Activated CD8-positive, alpha-beta T cell treated with anti-CD3 and anti-CD28 coated beads, Interleukin-2, amount 10 ng/mL, durations not matched to agents 7 days and 5 days (primary cell): ENCODE measurements at places on chromosomes 12 and 14.

DNA sequence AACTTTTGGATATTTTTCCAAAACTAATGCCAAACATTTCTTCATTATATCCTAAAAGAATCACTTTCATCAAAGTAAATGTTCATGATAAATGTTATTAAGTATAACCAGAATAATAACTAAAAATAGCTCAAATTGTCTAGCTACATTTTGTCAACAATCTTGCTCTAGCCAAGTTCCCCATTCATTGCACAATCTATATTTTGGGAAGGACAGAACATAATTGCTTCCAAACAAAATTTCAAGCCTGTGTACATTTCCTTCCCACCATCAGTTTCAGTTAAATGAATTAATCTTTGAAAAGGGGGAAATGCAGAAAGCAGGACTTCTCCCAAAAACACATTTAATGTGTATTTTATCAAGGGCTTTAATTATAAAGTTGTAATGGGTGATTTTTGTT, 98.0 kb upstream of the PLEKHG7 start:
- no peak overlapping the region for H3K4me3 ChIP-seq
- H3K36me3 ChIP-seq = peaks cover 13% of the 10 kb centered on the region
- DNase-seq = no peak
- H3K27me3 ChIP-seq = no peaks in the 10 kb centered on the region

DNA sequence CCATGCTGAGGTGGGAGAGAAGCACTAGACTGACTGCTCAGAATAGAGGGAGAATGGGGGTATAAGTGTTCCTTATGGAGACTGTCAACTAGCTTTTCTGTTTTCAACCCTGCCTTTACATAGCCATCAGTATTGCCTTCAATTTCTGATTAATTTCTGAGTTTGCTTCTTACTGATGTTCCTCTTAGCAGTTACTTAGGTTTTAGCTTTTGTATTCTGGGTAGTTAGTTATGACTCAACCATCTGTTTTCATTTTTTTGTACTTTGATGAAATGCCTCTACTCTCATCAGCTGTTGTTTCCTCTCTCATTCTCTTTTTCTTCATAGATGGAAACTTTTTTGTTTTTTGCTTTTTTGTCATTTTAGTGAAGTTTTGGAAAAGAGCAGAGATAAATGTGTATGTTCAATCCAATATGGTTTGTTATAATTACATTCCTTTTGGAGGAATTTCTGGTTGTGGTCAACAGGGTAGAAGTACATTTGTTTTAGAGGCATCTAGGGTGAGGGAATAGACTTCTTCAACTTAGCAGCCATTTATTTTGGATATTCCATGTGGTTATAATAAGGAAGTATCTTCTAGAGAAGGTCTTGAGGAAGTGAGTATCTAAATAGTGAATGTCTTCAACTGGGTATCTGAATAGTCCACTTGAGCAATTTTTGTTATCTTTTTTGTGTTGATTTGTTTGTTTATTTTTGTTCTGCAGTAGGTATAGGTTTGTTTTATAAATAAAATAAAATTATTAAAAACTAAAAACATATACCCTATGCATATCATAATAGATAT, 29.6 kb downstream of the PMCH start:
- H3K27me3 ChIP-seq = no peaks in the 10 kb centered on the region
- H3K4me3 ChIP-seq = no peak overlapping the region
- no peaks in the 10 kb centered on the region for H3K4me1 ChIP-seq
- peaks cover 28% of the 10 kb centered on the region for H3K36me3 ChIP-seq

DNA sequence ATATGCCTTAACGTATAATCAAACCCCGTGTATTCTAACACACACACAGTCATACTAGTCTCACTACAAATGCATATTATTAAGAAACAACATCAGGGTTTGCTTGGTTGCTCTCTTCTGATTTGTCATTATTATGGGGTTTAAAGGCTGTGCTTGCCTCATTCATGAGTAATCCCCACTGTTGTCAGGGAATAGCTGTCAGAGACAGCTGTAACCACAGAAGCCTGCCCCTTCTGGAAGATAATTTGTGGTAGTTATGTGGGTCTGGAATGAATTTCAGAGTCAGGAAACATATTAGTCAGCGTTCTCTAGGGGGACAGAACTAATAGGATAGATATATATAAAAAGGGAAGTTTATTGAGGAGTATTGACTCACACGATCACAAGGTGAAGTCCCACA, 456.9 kb upstream of the TMEM132C start:
- no peak overlapping the region for H3K27ac ChIP-seq
- no peaks in the 10 kb centered on the region for H3K36me3 ChIP-seq
- H3K27me3 ChIP-seq = no peaks in the 10 kb centered on the region
- no peak overlapping the region for H3K4me3 ChIP-seq
- no peak for DNase-seq

- no peaks in the 10 kb centered on the region for H3K4me1 ChIP-seq
- H3K36me3 ChIP-seq = peaks cover 18% of the 10 kb centered on the region
- H3K27ac ChIP-seq = no peak overlapping the region
- no peak for DNase-seq
- H3K27me3 ChIP-seq = no peaks in the 10 kb centered on the region
These were observed 56.2 kb upstream of the CORO1C start for GRCh38 chr12:108787539-108787938.

- H3K4me3 ChIP-seq = no peak overlapping the region
- no peak overlapping the region for H3K27ac ChIP-seq
- DNase-seq = no peak
- H3K4me1 ChIP-seq = peaks cover 8% of the 10 kb centered on the region
These were observed 38.7 kb upstream of the CTDSP2 start for GRCh38 chr12:57885207-57885606.

DNA sequence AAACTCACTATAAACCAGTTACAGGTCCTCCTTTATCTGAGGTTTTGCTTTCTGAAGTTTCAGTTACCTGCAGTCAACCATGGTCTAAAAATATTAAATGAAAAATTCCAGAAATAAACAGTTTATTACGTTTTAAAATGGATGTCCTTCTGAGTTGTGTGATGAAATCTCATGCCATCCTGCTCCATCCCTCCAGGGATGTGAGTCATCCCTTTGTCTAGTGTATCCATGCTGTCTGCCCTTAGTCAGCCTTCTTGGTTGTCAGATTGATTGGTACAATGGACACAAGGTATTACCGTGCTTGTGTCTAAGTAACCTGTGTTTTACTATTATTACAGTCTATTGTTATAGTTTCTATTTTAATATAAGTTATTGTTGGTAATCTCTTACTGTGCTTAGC, 328.3 kb downstream of the APAF1 start:
- H3K36me3 ChIP-seq = no peaks in the 10 kb centered on the region
- H3K4me1 ChIP-seq = no peaks in the 10 kb centered on the region
- H3K27me3 ChIP-seq = no peaks in the 10 kb centered on the region

DNA sequence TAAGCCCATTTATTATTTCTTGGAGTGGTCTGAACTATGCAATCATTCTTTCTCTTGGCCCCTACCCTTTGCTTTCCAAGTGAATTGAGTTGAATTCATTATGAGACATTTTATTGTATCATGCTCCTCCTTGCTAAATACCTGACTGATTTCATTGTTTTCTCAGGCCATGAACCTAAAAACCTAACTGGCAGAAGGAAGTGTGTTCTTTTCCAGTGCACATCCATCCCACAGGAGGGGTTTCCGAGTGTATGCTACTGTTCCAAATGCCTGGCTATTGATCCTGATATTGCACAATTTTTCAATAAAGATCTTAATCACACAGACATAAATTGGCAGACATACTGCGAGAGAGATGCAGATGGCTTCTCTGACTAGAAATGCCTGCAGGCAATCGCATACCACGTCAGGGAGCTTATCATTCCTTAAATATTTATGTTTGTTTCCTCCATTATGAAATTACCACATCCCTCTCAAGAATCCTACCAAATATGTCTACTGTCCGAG, 162.2 kb upstream of the EGLN3 start:
- peaks cover 33% of the 10 kb centered on the region for H3K27me3 ChIP-seq
- DNase-seq = no peak
- no peak overlapping the region for H3K27ac ChIP-seq
- no peak overlapping the region for H3K4me3 ChIP-seq

- no peak overlapping the region for H3K4me3 ChIP-seq
- H3K4me1 ChIP-seq = peaks cover 9% of the 10 kb centered on the region
- H3K27ac ChIP-seq = no peak overlapping the region
- DNase-seq = no peak
These were observed 33.0 kb downstream of the HIGD1C start for GRCh38 chr12:50985322-50985721.

DNA sequence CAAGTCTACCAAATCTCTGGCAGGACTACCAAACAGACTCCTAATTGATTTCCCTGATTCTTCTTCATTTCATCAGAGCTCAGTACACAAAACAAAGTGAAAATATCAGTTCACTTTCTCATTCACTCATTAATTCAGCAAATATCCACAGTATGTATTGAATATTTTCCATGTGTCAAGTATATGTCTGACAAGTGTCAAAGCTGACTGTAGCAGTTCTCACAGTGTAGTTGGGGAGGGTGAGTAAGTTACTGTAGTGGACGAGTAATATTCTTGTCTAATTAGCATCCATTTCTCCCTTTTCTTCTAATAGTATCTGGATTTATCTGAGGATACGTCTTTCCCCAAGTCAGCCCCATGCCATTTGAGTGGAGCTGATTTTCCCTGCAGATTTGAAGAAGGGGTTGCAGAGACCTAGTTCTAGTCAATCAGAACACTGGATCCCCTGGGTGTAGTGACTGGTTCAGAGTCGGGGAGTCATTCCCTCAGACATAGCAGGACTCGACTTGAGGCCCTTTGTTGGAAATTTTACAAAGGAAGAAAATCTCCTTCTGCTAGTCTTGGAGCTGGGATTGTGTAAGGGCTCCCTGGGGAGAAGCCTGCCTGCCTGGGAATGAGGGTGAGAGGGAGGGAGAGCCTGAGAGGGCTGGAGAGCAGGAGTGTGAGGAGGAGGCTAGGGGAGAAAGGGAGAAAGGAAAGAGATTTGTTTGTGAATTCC, 51.4 kb downstream of the GRIP1 start:
- no peak overlapping the region for H3K4me3 ChIP-seq
- H3K27me3 ChIP-seq = peaks cover 7% of the 10 kb centered on the region
- H3K4me1 ChIP-seq = no peaks in the 10 kb centered on the region
- no peak for DNase-seq
- H3K27ac ChIP-seq = no peak overlapping the region
- no peaks in the 10 kb centered on the region for H3K36me3 ChIP-seq
